Activated CD8-positive, alpha-beta T cell treated with anti-CD3 and anti-CD28 coated beads for 36 hours (primary cell): ENCODE measurements at places on chromosomes 2 and 18. TPM values are rescaled to one million over a fixed set of nuclear protein-coding genes. Genes with fewer than 3 reads are reported as not detected.

Gene IL36G
- total RNA-seq: not detected

Gene MEIS1
- total RNA-seq: not detected

Gene ARHGEF33
- not detected for total RNA-seq

Gene APOB
- total RNA-seq: not detected

Gene SOX11
- not detected for total RNA-seq

Gene STEAP3
- total RNA-seq: 0.18 TPM

Gene C2orf78
- not detected for total RNA-seq

DNA sequence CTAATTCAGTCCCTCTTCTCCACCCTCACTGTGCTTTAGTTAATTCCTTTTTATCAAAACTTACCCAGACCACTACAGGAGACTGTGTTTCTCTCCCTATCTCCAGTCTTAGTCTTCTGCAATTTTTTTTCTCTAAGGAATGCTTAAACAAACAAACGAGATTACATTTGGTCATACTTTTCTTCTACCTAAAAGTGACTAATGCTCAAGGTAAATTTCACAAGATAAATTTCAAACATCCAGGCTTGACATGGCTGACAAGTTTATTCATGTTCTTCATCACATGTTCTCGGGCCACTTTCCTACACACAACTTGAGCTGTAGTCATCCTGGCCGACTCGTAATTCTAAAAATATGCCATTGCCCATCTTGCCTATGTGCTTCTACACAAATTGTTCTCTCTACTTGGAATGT lies 23.2 kb upstream of the ACSL3 start:
- DNase-seq: no peak

DNA sequence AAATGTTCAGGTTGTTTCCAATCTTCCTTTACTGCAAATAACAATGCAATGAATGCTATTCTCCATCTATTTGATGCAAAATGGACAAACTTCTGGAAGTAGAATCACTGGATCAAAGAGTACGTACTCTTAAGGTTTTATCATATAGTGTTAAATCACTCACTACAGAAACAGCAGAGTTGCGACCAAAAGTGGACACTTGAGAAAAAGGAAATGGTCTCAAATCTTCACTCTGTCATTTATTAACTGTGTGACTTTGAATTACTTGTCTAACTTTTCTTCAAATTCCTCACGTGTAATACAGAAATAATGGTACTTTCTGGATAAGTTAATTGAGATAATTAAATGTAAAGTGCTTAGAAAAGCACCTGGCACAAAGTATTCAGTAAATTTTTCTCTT lies 78.1 kb downstream of the CERKL start:
- no peak for DNase-seq

- no peak for DNase-seq
Measured at GRCh38 chr18:79897940-79898625, 53.4 kb downstream of the SLC66A2 start.

DNA sequence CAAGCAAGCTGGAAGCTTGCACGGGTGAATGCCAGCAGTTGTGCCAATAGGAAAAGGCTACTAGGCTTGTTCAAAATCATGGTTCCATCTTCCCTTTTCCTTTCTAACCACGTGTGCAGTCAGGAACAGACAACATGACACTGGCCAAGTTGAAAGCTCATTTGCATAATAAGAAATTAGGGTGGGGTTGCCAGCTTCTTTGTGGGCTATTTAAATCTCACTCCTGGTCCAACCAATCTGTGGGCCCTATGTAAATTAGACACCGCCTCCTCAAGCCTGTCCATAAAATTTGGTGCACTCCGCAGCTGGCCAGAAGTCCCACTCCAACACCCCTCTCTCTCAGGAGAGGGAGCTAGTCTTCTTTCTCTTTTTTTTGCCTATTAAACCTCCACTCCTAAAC lies 1948.4 kb upstream of the PIK3C3 start:
- no peak for DNase-seq

DNA sequence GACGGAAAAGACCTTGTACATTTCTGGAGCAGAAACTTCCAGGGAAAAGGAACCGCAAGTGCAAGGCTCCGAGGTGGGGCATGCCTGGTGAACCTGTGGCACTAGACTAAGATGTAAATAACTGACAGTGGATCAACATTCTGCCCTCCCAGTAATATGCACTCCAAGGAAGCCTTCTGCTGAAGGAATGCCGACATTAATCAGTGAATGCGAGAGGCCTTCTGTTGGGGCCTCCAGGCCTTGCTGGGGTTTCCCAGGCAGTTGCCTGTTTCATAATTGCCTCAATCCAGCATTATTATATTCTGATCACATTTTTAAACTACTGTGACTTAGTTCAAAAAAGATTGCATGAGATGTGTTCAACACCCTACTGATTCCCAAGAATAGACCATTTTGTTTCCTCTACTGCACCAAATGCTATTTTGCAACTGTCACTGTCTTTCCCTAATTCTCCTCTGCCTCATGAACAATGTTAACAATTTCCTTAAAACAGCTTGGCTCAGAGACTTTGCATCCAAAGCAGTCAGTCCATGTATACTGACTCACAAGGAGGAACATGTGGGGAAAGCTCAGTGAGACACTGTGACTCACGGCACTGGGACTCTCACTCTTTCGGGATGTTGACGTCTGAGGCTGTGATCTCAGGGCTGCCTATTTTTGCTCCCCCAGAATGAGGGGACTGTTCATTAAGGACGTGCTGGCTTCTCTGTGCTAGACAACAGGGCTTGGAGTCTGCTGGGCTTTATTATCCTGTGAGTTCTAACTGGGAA lies 10.5 kb upstream of the DSG2 start:
- DNase-seq: no peak

GRCh38 chr18:40738321-40738880 lies 1216.6 kb upstream of the PIK3C3 start:
- DNase-seq: no peak

DNA sequence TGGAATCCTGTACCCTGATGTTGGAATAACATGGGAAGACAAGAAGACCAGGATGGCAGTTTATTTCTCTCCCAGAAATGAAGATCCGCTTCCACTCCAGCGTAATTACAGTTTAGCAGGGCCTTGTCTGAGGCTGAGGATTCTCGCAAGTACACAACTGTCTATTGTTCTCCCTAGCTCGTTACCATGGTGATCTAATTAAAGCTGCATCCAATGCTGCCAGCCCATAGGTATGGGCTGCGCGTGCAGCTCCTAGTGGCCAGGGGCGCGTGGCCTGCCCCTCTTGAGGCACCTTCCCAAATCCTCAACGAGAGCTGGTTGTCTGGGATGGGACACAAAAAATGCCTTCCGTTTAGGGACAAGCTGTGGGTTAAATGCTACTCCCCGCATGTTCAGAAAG lies 344.9 kb downstream of the CYRIA start:
- no peak for DNase-seq

- DNase-seq: no peak
Measured at GRCh38 chr2:183505911-183506310, 381.7 kb downstream of the NUP35 start.

DNA sequence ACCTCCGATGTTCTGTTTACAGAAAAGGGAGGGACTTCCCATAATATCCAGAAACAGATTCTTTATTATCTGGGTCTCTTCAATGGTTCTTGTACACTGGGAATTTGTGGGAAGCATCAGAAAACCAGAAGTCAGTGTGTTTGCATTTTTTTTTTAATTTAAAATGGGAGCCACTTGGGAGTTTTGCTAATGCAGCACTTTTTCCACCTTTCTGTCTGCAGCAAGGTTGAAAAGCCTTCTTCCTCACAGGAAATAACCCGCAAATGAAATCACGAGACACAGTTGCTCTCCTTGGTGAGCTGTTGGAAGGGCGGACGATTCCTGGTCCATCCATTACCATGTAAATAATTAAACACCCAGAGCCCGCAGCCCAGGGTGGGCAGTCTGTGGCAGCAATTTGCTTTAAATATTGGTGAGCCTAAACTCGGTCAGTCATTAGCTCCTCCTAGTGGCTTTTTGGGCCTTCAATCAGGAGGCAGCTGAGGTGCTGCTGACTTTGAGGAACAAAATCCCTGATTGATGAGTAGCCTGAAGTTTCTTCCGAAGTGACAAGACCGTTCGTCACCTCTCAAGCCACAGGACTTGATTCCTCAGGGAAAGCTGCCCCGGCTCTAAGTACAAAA lies 471.5 kb downstream of the EPHA4 start:
- DNase-seq: no peak

DNA sequence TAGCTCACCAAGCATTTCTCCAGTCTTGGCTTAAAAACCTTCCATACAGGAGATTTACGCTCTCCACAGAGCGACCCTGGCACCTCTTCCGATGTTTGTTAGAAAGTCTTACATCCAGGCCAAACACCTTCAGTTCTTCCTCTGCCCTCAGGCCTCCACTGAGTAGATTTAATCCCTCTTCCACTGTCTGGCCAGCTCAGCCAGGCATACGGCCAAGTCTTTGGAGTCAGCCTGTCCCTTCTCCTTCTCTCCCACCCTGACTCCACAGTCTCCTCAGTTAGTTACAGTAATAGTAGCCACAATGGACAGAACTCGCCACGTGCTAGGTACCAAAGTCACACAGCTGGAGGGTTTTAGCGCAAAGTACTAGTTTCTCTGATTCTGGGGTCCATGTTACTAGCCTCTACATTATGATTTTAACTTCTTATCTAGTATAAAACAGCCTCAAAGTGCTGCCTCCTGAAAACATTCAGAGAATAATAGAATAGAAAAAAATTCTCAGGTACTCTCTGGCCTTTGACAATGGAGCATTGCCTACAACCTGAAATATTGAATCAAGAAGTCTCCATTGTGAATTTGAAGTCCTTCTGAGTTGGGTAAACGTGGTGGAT lies 39.5 kb downstream of the THNSL2 start:
- DNase-seq: no peak

- no peak for DNase-seq
Measured at GRCh38 chr2:35099342-35099741, 1256.2 kb upstream of the CRIM1 start.

DNA sequence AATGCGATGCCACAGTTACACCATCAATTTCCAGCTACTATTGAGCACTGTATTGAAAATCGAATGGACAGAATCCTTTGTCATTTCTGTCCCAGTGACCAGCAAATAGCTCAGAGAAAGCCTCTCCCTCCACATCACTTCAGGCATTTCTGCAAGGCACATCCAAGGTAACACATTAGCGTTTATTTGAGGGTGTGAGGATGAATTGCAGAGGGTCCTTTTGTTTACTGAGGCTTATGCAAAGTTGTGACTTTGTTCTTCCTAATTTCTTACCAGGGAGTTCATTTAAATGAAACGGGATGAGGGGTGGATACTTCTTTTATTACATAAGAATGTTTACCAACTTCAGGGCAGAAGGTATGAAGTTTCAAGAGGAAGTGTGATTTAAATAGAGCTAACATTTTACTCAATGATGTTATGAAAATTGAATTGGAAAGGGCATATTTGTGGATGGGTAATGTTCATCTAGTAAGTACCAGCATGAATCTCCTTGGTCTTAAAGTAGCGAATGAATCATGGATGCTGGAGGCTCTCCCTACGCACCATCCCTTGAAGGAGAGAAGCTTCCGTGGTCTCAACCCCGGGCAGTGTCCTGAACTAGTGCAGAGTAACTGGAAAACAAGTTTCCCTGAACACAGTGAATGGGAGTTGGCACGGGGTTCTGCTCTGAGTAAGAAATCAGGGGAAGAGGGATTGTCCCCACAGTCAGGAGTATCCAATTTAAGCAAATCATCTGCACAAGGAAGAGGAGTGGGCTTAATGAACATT lies 756.5 kb downstream of the GALR1 start:
- no peak for DNase-seq

DNA sequence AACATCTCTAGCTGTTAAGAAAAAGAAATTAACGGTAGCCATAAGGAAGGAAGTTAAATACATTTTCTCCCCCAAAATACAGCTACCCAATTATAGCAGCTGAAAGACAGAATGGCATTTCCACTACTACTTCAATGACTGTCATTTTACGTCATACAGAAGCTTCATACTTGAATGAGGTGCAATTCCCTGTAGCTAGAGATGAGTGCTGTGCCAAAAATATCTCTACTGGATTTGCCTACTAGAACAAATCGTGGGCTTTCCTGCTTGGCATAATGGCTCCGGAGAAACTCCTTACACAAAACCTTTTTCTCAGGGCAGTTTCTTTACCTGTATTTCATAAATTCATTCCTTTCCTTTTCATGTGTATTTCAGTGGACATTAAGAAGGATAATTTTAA lies 36.3 kb upstream of the NRXN1 start:
- no peak for DNase-seq

DNA sequence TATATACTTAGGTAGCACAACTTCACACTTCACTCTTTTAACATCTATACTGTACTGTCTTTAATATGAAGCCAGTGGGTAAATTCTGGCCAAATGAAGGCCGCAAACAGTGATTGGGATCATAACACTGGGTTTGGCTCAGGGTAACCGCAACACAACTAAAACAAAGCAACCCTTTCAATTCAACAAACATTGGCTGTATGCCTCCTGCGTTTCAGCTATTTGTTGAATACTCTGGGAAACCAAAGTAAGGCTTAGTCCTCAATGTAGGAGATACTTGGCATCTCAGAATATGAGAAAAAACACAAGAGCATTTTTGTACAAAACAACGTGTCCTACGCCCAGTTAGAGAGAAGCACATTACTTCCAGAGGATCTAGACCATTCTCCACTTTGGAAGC lies 693.3 kb upstream of the KLHL29 start:
- no peak for DNase-seq

GRCh38 chr2:189648846-189649509 lies 12.3 kb upstream of the ASNSD1 start:
- DNase-seq: no peak
